ENCODE measurements at places on chromosomes 1 and 21.
A peak's percentile ranks its signal among the peaks of the same experiment; 100 is the strongest.

DNA sequence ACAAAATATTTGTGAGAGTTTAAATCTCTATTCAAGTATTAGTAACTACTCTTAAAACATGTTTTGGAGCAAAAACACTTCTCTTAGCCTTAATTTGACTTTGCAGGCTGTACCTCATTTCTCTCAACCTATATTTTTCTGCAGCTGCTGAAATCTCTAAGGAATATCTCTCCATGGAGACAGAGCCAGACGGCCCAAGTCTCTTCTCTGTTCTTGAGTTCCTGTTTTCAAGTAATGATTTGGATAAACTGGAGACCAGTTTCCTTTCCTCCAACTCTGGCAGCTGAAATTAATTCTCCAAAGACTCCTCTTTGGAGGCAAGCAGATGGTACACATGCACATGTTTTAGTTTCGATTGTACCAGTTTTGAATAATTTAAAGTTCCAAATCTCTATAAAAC is 659.7 kb upstream of the NEGR1 start:
- no peak for DNase-seq

GRCh38 chr1:212700223-212700891 is 717 bp upstream of the BATF3 start:
- peak; percentile 45 for DNase-seq

DNA sequence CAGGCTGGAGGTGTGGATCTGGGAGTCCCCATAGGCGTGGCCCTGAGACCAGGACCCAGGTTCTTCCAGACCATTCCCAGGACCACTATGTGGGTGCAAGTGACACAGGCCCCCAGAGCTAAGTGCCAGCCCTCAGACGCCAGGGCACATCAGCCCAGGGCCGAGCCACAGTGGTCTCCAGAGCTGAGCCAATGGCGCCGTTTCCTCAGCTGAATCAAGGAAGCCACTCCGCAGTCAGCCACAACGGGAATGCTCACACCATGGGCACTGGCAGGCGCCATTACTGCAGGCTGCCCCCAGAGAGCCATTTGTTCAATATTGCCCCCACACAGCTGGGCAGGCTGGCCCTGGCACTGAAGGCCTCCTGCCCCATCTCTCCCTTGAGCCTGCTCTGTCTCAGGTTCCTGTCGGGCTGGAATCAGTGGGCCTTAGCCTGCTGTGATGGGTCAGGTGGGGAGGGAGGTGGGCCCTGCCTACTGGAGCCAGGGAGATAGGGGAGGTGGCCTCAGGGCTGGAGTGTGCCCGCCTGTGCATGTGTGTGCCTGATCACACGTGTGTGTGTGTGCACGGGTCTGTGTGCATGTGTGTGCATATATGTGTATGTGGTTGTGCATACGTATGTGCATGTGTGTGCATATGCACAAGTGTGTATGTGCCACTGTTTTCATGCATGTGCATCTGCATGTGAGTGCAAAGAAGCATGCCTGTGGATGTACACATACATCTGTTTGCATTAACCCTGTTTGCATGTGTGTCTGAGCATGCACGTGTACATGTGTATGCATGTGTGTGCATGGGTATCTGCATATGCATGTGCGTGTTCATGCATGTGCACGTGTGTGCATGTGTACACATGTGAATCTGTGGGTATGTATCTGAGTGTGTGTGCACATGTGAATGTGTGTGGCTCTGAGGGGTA is 6.1 kb downstream of the GJC2 start:
- DNase-seq = no peak

GRCh38 chr1:160855181-160855981 is 7.3 kb downstream of the CD244 start:
- no peak for DNase-seq

DNA sequence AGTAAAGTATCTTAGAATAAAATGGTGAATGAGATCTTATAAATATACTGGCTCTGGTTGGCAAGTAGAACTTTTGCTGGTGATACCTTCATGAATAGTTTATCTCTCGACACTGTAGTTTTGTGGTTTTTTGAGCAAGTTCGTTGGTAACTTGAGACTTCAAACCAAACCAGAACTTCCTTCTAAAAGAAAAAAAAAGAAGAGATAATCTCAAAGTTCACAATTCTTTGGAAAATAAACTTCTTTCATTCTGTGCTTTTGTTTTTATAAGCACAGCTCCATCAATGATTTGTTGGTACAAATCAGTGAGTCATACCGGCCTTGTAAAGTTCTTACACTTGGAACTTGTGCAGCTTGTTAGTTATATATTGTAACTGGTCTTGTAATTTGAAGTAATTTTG is 2.3 kb downstream of the HIPK1 start:
- no peak for DNase-seq

DNA sequence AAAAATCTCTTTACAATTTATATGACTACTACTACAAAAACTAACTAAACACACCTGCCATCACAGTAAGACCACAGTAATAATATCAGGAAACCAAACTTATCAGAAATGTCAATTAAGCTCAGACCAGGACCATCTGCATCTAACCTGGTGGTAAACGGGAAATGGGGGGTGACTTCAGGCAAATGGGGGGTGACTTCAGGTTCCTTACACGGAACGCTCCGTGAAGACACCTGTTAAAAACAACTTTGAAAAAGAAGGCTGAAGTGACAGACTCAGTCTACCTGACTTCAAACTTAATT is 15.8 kb downstream of the PRDM15 start:
- no peak for DNase-seq

- DNase-seq = no peak
Observed at GRCh38 chr1:217211486-217211885, 419.4 kb downstream of the GPATCH2 start.

DNA sequence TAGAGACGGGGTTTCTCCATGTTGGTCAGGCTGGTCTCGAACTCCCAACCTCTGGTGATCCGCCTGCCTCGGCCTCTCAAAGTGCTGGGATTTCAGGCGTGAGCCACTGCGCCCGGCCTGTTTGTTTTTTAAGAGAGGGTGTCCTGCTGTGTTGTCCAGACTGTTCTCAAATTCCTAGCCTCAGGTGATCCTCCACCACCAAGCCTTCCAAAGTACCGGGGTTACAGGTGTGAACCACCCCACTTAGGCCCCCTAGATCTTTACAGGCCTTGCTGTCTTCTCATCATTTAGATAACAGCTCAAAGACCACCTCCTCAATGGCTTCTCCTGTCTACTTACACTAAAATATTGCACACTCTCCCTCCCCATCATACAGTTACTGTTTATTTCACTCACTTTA is 6.3 kb downstream of the SESN2 start:
- no peak for DNase-seq

GRCh38 chr1:6472391-6472790 is 6.4 kb upstream of the TNFRSF25 start:
- DNase-seq = no peak

- DNase-seq = no peak
Observed at GRCh38 chr1:147833231-147833860, 69.2 kb upstream of the GJA8 start.

DNA sequence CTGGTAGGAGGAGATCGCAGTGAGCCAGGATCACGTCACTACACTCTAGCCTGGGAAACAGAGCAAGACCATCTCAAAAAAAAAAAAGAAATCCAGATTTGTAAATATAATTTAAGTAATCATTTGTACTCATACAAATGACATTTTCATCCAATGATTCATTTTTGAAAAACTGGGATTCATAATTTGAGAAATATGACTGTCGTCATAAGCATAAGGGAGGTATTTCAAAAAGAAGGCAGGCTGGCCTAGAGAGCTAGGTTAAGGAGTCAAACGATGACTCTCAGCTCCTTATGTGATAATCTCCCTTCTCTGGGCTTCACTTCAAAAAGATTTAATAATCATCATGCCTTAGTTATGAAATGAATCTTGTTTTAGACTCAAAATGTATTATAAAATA is 2.3 kb downstream of the GART start:
- DNase-seq = no peak

- DNase-seq = no peak
Observed at GRCh38 chr1:35171579-35171978, 21.4 kb downstream of the SFPQ start.

GRCh38 chr21:26041431-26042180 is 129.0 kb downstream of the APP start:
- no peak for DNase-seq

- DNase-seq = no peak
Observed at GRCh38 chr1:17523321-17524041, 16.0 kb upstream of the ARHGEF10L start.

DNA sequence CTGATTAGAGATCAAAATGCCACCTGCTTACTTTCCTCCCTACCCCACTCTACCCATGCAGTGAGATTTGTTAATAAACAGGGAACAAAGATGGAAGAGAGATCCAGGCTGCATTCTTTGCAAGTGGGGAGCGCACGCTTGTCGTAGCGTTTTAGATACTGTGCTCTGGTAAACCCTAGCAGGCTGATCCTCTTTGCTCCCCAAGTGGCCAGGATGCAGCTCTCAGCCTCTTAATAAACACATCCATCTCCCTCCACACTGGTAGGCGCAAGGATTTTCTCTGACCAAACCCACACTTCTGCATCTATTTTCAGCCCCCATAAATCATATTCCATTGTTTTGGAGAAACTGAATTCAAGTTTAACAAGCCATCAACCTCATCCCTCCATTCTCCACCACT is 2.9 kb downstream of the PGBD5 start:
- no peak for DNase-seq

- no peak for DNase-seq
Observed at GRCh38 chr1:59543211-59543668, 246.3 kb downstream of the FGGY start.

DNA sequence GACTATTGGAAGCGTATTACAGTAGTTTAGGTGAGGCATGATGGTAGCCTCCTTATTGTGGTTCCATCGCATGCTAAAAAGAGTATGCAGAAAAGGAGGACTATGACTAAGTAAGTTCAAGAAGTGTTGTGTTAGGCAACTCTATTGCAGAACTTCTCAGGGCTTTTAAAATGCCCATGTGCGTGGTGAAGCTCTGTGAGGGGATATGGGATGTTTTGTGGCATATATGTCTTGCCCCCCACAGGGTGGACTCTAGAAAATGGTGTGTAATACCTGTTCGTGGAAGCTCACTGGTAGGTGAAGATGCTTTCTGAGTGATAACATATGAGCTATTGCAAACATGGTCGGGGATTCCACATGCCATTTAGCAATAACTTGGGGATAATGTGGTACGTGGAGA is 31.7 kb downstream of the MAN1A2 start:
- DNase-seq = no peak

DNA sequence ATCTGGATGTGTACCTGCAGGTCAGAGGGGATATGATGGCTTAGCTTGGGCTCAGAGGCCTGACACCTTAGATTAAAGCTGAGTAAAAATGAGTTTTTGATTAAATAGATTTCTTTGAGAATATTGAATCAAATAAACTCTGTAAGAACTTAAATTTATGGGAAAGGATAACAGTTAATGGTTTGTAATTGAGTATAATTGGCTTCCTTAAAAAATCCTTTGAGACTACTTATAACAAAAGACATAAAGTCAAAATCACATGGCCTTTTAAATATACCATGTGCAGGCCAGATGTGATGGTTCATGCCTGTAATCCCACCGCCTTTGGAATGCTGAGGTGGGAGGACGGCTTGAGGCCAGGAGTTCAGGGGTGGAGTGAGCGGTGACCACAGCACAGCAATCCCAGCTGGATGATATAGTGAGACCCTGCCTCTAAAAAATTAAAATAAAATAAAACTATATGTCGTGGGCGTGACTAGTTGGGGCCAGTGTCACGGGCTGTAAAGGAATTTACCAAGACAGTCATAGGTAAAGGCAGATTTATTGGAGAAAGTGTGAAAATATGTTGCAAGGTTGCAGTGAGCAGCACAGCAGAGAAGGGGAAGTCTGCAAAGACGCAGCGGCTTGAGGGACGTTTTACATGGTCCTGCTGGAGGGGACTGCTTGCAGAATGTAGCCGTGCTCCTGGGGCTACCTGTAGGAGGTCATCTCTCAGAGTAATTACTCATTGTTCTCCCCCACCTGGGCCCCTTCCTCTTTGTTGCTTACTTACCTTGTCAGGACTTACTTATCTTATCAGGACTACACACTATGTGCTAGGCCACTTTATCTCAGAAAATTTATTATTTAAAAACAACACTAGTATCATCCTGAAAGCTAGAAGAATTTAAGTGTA is 122.3 kb downstream of the ZMYM4 start:
- no peak for DNase-seq

GRCh38 chr1:204520834-204521709 is 4.9 kb downstream of the MDM4 start:
- DNase-seq = peak; percentile 55

- DNase-seq = no peak
Observed at GRCh38 chr1:72915581-72915980, 633.2 kb upstream of the NEGR1 start.

GRCh38 chr1:236289492-236290131 is 7.9 kb upstream of the ERO1B start:
- DNase-seq = no peak

DNA sequence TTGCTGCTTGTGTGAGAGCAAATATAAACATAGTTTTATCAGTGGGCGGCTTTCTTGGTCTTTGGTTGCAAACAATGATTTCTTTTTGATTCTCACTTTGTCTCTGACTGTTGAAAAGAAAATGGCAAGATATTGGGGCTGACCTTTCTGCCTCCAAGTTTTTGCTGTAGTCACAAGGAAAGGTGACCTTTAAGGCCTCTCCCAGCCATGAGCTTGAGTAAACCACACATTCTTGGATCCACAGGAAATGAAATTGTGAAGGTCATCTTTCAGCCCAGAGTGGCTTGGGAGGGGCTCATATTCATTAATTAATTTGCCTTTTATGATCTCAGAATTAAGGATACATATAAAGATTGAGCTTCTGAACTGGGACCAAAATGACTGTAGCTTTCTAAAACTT is 241.6 kb downstream of the BACH1 start:
- DNase-seq = no peak

GRCh38 chr1:11286735-11287410 is 13.9 kb downstream of the UBIAD1 start:
- no peak for DNase-seq

GRCh38 chr1:227227761-227228160 is 90.5 kb downstream of the CDC42BPA start:
- DNase-seq = no peak

DNA sequence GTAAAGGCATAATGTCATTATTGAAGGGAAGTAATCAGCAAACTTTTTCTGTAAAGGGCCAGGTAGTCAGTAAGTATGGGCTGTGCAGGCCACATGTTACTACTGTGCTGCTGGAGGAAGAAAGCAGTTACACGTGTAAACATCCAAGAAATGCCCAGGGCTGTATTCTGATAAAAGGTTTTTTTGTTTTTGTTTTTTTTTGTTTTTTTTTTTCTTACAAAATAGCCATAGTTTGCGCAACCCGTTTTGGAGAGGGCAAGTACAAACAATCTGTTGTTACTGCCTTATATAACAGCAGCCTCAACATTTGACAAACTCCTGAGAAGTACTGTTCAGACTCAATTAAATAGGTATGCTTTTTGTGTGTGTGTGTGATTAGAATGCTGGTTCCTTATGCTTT is 26.7 kb upstream of the MTMR11 start:
- DNase-seq = no peak

DNA sequence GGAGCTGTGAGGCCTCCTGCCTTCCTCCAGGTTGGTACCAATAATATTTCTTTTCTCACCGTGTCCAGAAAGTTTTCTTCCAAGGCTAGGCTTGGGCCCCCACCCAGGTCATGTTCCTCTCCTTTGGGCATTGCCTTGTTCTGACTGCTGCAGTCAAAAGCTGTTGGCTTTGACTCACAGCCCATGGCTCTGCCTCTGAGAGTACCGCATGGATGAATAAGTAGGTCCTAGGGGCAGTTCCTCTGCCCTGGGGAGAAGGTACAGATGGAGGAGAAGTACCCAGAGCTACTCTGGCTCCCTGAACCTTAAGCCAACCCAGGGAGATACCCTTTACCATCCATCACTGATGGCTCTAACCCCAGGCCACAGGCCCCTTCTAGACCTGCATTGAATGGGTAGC is 115.0 kb downstream of the NAV1 start:
- no peak for DNase-seq
